EL (cell line): ENCODE measurements at places on chromosomes 16 and 17.

GRCh38 chr17:48375356-48375755, 54.7 kb downstream of the SKAP1 start:
- DNase-seq = peak; percentile 5

DNA sequence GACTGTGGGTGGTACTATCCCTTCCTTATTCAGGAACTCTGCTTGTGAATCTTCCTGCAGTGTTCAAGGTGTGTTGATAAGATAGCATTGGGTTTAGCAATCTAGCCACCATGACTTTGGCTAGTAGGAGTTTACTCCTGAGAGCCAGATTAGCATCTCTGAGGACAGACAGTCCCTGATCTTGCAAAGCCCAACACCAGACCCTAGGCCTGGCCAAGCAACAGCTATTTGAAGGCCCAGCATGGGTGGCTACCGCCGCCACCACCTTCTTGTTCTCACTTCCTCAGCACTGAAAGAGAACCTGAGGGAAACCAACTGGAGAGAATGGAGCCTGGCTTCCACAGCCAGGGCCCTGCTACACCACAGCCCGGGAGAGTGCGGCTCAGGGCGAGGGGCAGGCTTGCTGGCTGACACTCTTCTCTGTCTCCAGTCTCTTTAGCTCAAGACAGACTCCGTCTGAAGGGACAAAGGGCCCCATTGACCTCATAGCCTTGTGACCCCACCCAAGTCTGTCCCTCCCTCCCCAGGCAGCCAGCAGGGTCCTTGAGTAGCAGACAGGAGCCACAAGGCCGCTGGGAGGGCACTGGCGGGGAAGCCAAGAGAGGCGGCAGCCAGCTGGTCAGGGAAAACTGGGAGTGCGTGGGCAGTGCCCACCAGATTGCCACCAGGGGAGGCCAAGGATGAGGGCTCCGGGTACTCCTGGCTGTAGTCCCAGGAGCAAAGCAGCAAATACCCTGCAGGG, 10.9 kb upstream of the ARHGAP23 start:
- DNase-seq = no peak

GRCh38 chr16:17027488-17028129, 443.2 kb downstream of the XYLT1 start:
- DNase-seq = no peak

DNA sequence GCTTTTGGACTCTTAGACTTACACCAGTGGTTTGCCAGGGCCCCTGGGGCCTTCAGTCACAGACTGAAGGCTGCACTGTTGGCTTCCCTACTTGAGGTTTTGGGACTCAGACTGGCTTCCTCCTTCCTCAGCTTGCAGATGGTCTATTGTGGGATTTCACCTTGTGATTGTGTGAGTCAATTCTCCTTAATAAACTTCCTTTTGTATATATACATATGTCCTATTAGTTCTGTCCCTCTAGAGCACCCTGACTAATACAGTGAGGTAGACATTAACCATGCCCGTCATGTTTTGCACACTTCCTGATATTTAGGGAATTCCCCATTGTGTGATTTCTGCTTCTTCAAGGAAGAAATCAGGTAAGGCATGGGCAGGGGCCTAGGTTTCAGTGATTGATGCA, 147.8 kb upstream of the CA10 start:
- DNase-seq = no peak

- DNase-seq = no peak
Measured at GRCh38 chr16:55506083-55506482, 2.8 kb upstream of the LPCAT2 start.

DNA sequence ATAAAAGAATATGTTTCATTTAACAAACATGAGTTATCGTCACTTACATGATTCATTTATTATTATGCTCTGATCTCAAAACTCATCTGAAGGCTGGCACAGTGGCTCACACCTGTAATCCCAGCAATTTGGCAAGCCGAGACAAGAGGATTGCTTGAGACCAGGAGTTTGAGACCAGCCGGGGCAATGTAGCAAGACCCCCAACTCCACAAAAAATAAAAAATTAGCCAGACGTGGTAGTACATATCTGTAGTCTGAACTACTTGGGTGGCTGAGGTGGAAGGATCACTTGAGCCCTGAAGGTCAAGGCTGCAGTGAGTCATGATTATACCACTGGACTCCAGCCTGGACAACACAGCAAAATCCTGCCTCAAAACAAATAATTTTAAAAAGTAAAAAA, 16.0 kb downstream of the APPBP2 start:
- peak; percentile 15 for DNase-seq
